ENCODE measurements at places on chromosomes 16 and 17.

GRCh38 chr16:20300312-20301097, 26.8 kb downstream of the GP2 start:
- DNase-seq: peak; percentile 58

DNA sequence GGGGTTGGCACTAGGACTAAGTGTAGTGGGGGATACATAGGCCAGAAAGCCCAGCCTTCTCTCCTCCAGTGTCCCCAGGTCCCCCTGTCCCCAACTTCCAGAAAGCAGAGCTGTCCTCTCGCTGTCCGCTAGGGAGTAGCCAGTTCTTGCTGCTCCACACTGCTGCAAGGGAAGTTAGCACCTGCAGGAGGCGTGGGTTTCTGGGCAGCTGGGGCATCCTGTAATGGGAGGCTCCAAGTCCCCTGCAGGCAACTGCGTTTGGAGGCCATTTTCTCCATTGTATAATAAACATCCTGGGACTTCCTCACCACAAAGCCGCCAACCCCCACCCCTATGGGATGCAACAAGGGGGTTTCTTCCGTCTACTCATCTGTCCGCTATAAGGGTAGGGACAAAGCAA, 1.7 kb downstream of the RPRML start:
- peak; percentile 27 for DNase-seq

GRCh38 chr17:2369551-2370210, 31.2 kb downstream of the MNT start:
- DNase-seq: no peak

DNA sequence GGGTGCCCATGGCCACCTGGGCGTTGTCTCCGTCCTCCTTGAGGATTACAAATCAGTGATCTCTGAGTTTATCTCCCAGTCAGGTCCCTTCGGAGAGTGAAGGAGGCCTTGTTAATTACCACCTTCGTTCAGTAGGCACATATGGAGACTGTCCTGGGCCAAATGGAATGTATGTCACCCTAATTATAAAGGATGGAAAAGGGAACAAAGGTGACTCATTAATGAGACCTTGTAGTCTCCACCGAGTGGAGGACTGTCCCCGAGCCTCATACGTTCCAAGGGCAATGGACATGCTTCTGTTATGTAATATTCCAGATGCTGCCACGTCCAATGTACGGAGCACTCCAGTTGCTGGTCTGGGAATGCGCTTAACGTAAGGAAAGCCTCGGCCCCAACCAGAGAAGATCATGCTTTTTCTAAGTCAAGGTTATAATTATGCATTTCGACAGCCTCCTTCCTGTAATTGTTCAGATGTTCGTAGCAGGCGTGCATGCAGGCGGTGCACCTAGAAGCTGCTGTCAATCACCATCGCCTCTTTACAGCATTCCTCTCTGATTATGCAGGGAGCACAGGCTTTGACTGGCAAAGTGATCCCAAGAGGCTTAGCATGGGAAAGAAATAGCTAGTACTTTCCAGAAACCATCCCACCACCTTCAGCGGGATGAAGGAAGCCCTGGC, 22.4 kb upstream of the SEC14L1 start:
- DNase-seq: peak; percentile 68

- no peak for DNase-seq
These were observed 27.0 kb downstream of the TMC6 start for GRCh38 chr17:78101542-78101941.

- no peak for DNase-seq
These were observed 10.1 kb upstream of the TANC2 start for GRCh38 chr17:62955841-62956352.

DNA sequence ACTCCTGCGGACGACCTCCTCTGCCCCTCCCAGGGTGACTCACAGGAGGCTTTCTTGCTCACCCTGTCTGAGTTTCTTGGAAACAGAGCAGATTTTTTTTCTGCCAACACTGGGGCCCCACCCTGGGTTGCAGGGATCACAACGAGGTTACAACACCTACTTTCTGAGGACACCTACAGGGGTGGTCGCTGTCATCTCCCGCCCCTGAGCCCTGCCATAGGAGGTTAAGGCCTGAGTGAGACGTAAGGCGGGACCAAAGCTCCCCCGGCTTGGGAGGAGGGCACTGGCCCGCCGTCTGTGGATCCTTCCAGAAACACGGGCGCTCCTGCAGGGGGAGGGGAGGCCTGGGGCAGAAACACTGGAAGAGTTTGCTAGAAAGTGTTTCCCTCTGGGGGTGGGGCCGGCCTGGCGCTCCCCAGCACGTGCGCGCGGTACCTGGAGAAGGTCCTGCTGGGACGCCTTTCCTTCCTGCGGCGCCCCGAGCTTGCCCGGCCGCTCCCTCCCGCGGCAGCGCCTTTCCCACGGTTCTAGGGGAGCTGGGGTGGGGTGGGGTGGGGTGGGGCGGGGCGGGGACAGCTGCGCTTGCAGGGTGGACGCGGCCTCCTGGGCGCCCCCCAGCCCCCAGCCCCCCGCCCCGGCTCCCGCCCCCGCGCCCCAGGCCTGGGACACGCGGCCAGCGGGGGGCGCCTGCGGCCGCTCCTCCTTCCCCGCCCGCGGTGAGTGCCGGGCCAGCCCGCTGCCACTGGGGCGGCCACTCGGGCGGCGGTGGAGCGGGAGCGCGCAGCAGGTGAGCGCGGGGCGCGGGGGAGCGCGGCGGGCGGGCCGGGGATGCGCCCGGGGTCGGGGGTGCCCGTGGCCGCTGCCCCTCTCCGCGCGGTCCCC, 20.7 kb upstream of the ADCY7 start:
- peak; percentile 82 for DNase-seq

DNA sequence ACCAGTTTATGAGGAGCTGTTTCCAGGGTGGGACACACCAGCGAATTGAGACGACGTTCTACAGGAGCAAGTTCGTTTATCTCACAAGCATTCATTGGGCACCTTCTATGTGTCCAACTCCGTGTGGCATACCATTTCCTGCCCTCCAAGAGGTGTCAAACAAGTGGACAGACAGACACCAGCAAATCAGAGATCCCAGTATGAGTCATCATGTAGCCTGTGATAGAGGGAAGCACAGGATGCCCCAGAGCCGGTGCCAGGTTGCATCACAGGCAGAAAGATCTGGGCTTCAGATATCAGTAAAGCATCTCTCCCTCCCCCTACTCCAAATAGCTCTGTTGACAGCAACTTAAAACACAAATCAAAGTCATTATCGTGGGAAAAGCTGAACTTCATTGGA, 31.8 kb upstream of the MAF start:
- peak; percentile 3 for DNase-seq

- DNase-seq: no peak
These were observed 18.4 kb upstream of the USP36 start for GRCh38 chr17:78859051-78859450.

GRCh38 chr17:9032583-9032982, 11.3 kb downstream of the NTN1 start:
- no peak for DNase-seq

DNA sequence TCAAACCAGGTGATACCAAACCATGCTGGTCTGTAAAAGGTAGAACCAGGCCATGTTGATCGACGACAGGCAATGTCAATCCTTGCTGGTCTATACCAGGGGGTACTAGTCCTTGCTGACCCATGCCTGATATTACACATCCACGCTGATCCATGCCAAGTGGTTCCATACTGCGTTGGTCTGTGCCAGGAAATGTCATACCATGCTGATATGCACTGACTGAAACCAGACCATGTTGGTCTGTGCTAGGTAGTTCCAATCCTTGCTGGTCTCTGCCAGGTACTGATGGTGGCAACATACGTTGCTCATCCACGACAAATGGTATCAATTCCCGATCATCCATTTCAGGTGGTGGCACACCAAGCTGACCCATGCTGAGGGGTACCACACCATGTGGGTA, 15.0 kb downstream of the QRICH2 start:
- no peak for DNase-seq

DNA sequence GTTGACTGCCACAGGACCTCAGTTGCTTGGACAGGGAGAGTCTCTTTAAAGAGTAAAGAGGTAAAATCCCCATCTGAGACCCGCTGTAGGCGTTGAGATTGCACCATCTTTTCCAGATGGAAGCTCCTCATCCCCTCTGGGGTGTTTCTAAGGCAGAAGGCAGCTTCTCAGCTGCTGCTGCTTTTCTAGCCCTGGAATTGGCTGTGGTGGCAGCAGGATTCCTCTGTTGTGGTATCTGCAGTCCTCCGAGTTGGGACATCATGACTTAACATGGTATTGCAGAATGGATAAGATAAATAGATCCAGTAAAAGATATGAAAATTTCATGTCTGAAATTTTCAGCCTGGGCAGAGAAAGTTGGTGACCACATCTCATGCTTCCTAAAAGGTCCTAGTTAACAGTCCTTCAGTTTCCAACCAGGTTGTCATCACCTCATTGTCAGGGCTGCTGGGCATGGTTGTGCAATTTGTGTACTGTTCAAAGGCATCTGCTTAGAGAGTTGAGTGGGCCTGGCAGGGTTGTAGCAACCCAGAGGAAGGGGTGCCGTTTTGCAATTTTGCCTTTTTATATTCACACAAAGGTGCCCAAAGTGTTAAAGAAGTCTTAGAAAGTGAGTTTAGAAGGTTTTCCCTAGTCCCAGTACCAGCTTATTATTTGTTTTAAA, 150.4 kb downstream of the SPECC1 start:
- DNase-seq: peak; percentile 9

DNA sequence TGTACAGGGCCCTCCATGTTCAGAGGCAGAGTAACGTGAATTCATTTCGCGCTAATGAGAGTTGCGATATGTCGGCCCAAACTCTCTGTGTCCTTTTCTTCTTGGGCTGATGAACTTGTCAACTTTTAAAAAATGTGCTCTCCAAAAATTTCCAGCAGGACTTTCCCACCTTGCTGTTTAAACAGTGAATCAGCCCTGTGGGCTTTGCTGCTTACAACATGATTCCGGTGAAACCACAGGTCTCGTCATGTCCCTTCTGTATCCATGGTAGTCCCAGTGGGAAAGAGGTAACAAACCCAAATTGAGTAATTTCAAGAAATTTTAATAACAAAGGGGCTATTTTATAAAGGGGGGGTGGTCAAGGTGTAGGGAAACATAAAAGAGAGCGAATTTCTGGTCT, 612.9 kb downstream of the MAF start:
- no peak for DNase-seq

DNA sequence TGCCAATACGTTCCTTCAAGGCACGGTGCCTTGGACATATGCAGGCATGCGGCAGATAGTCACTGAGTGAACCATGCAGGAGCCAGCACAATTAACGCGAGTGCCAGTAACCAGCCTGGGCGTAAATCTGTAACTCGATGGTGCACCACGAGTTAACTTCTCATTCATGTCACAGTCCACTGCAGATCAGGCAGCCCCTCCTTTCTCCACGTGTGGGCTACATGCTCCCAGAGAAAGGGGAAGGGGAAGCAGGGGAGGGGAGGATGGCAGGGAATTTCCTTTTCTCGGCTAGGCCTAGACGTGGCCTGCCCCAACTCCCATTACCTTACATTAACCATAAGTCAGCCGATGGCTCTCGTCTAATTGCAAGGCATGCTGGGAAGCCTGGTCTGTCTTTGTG, 287.9 kb downstream of the CPPED1 start:
- no peak for DNase-seq

GRCh38 chr16:76201385-76201784, 75.8 kb upstream of the CNTNAP4 start:
- no peak for DNase-seq

GRCh38 chr17:36183001-36183971, 6.8 kb upstream of the TBC1D3B start:
- DNase-seq: peak; percentile 89

GRCh38 chr17:80352216-80352895, 62.6 kb upstream of the ENDOV start:
- no peak for DNase-seq

DNA sequence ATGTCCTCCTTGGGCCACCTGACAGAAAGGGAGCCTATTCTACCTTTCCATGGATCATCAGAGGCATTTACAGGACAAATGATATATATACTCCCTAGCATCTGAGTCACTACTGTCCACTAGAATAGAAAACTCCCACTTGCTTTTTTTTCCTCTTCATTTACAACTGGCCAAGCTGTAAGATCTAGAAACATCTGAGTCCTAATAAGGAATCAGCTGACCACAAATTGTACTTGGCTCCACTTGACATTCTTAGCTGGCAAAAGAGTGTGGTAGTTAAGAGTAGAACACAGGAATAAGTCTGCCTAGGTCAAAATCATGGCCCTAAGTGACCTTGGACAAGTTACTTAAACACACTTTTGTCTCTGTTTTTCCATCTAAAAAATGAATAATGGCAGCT, 5.2 kb downstream of the RUSF1 start:
- DNase-seq: peak; percentile 29

DNA sequence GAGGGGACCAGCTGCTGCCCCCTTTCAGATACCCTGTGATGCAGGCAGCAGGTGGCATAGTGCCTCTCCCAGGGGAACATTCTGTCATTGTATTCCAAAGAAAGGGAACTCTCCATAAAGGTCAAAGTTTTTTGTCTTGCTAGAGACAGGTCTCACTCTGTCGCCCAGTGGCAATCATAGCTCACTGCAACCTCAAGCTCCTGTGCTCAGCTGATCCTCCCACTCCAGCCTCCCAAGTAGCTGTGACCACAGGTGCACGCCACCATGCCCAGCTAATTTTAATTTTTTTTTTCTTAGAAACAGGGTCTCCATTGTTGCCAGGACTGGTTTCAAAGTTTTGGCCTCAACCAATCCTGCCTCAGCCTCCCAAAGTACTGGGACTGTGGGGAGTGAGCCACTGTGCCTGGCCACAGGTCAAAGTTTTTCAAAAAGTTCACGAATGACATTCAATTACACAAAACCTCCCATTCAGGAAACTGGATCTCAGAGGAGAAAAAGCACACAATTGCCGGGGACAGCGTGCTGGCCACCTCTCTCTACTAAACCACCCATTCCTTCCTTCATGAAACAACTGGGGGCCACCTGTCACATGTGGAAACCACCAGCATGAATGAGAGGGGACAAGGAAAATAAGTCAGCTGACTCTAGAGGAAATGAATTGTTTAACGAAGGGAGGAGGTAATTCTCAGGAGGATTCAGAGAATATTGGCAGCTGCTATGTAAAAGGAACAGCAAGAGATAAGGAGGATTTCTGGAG, 80.0 kb downstream of the MARCHF10 start:
- DNase-seq: no peak

DNA sequence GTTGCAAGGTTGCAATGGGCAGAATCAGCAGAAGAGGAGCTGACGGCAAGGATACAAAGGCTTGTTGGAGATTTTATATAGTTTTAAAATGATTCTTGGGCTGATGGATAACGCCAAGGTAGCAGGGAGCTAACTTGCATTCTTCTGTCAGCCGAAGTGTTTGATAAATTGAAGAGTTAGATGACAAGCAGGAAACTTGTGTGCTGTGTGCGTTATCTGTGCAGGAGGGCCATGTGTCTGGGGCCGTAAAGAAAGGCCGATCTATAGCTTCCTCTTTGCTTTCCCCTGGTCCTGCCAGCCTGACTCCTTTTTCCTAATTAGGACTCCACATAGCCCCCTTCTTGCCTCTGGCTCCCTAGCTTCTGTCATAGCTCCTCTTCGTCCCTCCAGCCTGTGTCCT, 6.7 kb upstream of the WWOX start:
- DNase-seq: no peak

DNA sequence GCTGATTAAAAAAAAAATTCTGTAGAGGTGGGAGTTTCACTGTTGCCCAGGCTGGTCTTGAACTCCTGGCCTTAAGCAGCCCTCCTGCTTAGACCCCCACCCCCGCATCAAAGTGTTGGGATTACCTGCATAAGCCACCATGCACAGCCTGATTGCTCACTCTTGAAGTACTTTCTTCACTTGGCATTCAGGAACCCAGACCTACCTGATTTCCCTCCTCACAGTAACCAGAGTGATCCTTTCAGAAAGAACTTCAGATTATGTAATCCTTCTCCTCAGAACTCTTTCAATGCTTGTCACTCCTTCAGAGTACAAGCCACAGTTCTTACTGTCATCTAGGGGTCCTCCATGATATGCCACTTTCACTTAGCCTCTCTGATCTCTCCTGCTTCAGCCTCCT, 1.4 kb downstream of the EFCAB13 start:
- no peak for DNase-seq
